Activated effector memory CD4-positive, alpha-beta T cell treated with anti-CD3 and anti-CD28 coated beads, Interleukin-2, amount 50 U/mL, for 16 hours (primary cell): ENCODE measurements at places on chromosomes 2 and 18.
A peak's percentile ranks its signal among the peaks of the same experiment; 100 is the strongest.

DNA sequence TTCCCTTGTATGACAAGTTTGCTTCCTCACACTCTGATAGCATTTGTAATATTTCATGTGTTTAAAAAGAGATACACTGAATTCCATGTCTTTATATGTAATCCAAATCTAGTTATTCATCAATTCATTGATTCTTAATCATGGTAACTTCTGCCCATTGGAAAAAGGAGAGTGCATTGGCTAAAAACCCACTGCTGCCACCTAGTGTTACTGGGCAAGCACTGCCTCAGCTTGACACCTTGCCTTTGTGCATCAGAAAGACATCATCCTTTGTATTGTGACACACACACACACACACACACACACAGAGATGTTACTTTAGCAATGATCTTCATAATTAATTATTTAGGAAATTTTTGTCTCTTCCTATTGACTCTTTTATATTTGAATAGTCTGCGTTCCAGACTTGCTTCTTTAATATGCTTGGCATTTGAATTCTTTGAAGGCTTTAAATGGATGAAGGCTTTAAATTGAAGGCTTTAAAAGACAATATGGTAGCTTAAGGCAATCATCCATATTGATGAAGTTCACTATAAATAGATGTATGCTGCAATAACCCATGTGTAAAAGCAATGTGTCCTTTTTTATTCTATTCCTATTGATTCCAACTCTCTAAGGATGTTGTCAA lies 414.2 kb upstream of the CHST9 start:
- DNase-seq = no peak

- DNase-seq = no peak
Measured at GRCh38 chr2:10548626-10549025, 100.5 kb upstream of the ODC1 start.

- DNase-seq = no peak
Measured at GRCh38 chr2:64402876-64403275, 51.1 kb upstream of the LGALSL start.

DNA sequence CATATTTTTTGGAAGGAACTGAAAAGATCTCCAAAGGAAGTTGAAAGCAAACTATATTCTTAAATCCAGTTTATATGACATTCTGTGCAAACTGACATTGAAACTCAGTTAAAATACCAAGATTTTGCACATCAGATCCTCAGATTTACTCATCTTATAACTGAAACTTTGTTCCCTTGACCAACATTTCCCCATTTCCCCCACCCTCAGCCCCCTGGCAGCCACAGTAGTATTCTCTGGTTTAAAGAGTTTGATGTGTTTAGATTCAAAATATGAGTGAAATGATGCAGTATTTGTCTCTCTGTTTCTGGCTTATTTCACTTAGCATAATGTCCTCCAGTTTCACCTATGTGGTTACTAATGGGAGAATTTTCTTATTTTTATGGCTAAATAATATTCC lies 99.2 kb upstream of the ITGA4 start:
- DNase-seq = no peak

GRCh38 chr18:34867520-34867919 lies 157.4 kb downstream of the DTNA start:
- no peak for DNase-seq

DNA sequence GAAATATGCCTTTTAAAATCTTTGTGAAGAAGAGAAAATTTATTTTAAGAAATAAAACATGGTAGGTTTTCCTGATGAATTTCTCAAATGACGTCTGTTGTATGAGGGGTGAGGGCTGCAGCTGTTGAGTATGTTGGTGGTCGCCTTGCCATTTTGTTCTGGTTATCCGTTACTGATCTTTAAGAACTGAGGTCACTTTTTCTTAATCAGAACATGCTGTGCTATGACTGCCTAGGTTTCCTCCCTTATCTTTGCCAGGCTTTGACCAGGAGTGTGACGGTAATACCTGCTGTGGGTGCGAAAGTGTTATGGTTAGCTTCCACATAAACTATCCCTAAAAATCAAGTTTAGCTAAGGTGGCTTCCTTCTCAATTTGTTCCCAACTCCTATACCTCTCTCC lies 176.9 kb downstream of the DIS3L2 start:
- DNase-seq = no peak

GRCh38 chr2:200728630-200729029 lies 83.1 kb upstream of the BZW1 start:
- DNase-seq = no peak

DNA sequence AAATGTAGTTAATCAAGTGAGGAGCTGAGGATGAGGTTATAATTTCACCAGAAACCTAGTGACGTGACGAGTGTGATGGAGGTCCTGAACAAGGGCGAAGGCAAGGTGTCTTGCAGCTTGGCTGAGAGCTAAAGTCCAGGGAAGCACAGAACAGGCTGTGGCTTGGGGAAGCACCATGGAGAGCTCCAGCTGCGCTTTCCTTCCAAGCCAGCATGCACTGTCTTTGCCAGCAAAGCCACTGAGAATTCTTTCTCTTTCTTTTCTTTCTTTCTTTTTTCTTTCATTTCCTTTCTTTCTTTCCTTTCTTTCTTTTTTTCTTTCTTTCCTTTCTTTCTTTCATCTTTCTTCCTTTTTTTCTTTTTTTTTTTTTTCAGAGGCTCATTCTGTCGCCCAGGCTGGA lies 239.3 kb downstream of the FBXO15 start:
- no peak for DNase-seq

GRCh38 chr2:46375566-46376125 lies 78.4 kb downstream of the EPAS1 start:
- DNase-seq = no peak

GRCh38 chr2:16137080-16137755 lies 196.9 kb downstream of the MYCN start:
- no peak for DNase-seq

GRCh38 chr18:69157906-69158305 lies 242.8 kb upstream of the DOK6 start:
- DNase-seq = no peak

GRCh38 chr2:150644298-150645067 lies 157.0 kb upstream of the RND3 start:
- no peak for DNase-seq

GRCh38 chr2:98543842-98544241 lies 64.5 kb downstream of the COA5 start:
- DNase-seq = no peak

DNA sequence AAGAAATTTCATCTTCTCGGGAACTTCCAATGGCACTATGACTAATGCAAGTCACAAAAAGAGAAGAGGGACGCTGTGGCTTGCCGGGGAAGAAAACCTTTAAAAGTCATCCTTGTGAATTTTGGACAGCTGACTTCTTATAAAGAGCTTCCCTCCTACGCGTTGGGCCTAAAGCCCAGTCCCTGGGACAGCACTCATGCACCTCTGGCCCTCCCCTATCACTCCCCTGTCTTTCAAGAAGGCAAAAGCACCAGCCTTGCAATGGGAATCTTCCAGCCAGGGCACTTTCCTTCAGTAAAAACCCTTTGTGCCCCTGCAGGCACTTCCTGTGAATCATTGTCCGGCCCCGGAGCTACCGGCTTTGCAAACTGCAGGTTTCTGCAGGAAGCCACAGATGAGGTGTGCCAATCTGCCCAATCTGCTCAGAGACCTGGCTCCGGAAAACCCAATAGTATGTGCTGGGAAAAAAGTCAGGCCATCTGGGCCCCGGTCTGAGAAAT lies 7.1 kb downstream of the MREG start:
- DNase-seq = peak; percentile 79

DNA sequence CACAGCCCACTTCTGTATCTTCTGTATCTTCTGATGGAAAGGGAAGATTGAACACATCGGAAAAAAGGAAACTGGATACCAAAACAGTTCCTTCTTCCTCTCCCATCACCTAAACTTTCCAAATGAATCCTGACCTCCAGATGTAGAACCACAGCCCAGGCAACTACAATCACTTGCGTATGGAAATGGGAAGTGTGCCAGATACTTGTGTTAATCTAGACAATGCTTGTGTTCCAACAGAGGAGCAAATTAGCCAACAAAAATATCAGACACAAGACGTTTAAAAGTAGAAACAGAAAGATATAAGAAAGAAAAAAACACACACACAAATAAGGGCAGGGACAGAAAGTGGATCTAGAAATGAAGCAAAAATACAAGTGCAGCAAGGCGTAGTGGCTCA lies 31.4 kb upstream of the DUSP2 start:
- no peak for DNase-seq

GRCh38 chr18:13328213-13328612 lies 109.7 kb downstream of the LDLRAD4 start:
- DNase-seq = no peak

DNA sequence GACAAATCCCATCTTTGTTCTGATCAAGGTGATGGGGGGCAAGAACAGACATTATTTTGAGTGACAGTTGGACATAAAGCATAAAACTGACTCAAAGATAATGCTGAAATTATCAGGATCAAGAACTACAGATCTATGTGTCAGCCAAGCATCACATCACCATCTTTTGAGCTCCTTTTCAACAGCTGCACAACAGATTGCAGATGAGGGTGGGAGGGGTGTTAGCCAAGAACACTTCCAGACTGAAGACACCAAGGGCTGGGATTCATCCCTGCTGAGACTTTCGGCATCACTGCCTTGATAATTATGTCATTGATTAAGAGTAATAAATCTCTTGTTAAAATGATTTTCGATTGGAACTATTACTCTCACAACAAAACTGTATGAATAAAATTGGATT lies 191.5 kb upstream of the NETO1 start:
- DNase-seq = no peak

DNA sequence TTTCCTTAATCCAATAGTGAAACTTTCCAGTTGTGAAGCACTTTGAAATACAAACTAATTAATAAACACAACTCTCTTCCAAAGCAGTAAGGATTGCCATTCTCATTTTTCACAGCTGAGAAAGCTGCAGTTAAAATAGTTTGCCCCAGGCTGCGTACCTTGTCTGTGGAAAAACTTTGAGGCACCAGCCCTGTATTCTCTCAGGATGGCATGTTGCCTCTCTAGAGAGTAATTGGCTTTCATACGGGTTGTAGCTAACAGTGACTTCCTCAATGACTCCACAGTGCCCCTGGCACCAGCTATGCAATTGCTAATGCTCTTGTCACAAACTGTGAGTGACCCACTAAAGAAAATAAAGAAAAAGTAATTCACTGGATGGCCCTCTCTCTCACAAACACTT lies 345.7 kb downstream of the MTX2 start:
- DNase-seq = no peak

DNA sequence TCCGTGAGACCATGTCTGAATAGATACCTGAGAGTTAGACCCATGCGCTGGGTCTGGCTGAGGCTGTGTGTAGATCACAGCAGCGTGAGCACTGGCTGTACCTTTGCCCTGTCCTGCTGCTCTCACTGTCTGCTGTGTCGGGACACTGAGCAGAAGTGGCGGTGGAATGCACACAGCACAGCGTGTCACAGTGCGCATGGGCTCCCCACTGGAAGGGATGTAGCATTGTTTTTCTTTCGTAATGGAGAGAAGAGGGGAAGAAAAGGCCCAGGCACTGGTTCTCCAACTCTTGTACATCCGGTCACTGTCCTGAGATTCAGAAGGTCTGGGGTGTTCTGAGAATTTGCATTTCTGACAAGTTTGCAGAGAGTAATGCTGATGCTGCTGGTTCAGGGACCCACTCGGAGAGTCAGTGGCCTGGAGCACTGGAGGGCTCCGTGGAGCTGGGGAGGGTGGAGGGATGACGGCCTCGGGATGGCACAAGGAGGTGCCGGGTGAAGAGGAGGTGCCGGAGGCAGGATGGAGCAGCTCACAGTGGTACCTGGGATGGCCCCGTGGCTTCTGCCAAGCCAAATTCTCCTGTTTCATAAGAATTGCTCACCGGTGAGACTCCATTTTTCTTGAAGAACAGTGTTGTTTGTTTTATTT lies 252.8 kb downstream of the LDLRAD4 start:
- DNase-seq = no peak

DNA sequence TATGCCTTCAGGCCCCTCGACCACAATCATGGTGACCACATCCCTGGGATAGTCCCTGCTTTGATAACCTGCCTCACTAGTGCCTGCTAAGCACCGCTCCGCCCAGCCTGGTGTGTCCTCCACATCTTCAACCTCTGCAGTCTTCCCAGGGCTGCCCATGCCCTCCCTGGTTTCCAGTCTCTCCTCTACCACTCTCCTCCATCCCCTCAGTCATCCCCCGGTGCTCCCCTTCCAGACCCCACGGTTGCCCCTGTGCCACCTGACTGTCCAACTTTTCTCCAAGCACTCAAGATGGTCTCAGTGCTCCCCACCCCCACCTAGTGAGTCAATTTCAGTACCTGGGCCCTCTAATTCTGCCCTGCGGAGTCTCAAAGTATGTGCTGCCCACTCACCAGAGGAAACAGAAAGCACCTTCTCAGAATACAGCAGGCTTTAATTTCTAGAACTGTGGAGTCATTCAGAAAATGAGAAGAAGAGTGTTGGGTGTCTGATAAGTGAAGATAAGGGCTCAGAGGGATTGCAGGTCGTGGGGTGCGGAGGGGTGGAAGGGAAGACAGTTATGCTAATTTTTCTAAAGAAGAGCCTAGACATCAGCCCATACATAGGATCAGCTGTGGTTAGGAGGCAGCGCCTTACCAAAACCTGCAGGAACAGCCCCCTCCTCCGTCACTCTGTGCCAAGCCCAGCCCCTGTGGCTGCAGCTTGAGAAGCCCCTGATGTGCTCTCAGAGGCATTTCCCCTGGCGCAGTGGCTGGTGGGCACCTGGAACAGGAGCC lies 53.6 kb upstream of the CAB39 start:
- DNase-seq = peak; percentile 86

DNA sequence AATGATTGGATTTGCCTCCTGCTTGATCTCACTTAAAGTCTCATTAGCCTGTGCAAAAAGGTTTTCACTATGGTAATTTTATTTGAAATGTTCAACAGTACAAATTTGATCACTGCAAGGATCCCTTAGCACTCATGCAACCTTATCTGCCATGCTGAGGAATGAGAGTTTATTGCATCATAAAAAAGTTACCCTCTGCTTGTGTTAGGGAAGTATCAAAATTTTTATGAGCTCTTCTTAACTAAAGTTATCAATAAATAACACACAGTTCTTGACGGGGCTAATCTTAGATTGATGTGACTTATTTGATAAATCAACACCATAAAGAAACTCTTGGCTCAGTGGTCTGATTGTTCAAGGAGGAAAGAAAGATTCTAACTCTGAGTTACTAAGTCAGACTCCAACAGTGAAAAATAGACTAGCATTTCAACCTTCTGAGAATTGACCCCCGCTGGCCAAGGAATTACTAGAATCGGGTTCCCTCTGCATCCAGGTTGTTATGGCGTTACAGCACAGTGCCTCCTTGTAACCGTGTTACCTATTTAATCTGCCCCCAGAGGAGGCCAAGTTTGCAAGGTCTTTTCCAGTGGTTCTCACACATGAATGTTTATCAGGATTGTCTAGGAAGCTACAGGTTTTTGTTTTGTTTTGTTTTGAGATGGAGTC lies 259.7 kb downstream of the CDCA7 start:
- no peak for DNase-seq

DNA sequence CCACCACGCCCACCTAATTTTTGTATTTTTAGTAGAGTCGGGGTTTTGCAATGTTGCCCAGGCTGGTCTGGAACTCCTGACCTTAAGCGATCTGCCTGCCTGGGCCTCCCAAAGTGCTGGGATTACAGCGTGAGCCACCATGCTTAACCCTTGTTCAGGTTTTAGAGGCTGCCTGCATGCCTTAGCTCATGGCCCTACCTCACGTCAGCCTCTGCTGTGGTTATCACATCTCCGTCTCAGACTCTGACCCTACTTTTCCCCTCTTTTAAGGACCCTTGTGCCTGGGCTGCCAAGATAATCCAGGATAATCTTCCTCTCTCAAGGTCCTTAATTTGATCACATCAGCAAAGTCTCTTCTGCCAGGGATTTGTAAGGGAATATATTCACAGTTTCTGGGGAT lies 98.2 kb upstream of the PMAIP1 start:
- DNase-seq = no peak
